T-cell (primary cell): ENCODE measurements at places on chromosomes 6 and 20.

GRCh38 chr20:44208770-44209169, 1.8 kb downstream of the OSER1 start:
- DNase-seq: no peak

- no peak for DNase-seq
Observed at GRCh38 chr20:36104856-36105255, 49.7 kb upstream of the EPB41L1 start.

DNA sequence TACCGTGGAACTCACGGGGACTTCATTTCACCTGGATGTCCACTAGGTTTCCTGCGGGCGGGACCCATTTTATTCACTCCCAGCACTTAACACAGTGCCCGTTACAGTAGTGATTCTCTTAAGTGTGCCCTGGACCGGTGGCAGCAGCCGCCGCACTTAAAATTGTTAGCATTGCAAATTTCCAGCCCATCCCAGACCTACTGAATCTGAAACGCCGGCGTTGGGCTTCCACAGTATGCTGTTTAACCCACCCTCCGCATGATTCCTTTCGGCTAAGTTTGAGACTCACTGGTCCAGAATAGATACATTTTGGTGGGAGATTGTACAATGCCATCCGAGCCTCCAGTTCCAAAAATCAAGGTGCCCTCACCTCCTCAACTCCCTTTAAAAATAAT, 967 bp downstream of the SMPDL3A start:
- DNase-seq: no peak

GRCh38 chr6:158422629-158423238, 110.5 kb downstream of the TULP4 start:
- no peak for DNase-seq

DNA sequence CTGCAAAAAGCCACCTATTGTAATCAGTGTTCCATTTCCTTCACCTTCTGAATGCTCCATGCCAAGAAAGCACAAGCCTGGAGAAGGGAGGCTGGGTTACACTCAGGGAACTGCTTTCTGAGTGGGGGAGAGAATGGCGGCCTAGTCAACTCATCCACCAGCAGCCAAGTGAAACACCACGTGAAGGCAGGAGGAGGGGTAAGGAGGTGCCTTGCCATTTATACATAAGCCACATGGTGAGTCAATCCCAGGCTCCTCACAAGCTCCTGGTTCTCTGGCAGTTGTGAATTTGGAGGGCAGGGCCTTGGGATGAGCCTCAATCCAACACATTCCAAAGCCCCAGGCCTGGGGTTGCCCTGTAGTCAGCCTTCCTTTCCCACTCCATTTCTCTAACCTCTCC, 149.4 kb downstream of the CD24 start:
- no peak for DNase-seq

DNA sequence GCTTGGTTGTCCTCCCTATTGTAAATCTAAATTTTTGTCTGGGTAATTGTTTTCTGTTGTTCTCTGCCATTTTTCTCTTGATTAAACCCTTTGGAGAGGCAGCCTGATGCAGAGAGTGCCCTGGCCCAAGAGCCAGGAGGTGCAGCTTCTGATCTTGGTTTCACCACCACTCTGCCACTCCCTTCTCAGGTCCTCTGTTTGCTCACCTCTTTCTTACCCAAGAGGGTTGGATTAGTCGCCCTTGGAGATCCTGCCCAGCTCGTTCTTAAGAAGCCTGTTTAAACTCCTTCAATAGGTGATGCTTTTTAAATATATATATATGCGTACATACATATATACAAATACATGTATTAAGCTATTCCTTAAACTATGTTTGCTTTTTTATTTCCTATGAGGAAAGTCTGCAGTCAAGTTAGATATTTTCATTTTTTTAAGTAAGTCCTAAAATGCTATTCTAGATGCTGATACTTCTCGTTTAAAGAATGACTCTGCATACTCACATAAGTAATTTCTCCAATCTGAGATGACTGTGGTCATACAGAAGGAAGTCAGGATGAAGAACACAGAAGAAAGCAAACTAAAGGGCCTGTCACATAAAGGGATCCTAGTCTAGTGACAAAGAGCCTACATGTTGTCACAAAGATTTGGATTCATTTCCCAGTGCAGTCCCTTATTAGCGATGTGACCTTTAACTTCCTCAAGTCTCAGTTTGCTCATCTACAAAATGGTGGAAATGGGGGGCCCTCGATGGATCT, 19.9 kb downstream of the TPD52L1 start:
- no peak for DNase-seq

DNA sequence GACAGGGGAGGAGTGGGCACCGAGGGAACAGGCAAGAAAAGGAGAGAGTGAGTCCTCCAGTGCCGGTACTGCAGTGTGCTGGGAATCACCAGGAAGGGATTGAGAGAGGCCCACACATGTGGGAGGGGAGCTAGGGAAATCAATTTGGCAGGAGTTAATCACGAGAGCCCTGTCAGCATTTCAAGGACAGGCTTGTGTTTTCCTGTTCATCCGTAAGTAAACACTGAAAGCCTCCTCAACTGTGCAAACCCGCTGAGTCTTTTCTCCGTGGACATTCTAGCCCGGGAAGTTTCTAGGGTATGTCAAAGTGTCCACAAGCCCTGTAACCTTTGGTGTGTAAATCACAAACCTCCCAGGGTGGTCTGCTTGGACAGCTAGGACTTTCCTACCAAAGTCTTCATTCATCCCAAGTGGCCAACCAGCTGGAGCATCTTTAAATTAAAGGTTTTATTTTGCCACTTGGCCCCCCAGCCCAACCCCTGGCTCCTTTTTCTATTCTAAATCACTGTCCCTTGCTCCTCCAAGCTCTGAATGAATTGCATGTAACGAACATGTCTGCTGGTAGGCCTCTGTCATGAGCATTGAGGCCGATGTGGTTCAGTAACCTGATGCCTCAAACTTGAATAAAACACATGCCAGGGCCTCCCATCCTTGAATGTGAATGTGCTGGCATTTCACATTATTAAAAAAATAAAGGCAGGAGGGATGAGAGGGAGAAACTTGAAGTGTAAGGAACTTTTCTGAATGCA, 149.1 kb downstream of the ZNF217 start:
- no peak for DNase-seq

DNA sequence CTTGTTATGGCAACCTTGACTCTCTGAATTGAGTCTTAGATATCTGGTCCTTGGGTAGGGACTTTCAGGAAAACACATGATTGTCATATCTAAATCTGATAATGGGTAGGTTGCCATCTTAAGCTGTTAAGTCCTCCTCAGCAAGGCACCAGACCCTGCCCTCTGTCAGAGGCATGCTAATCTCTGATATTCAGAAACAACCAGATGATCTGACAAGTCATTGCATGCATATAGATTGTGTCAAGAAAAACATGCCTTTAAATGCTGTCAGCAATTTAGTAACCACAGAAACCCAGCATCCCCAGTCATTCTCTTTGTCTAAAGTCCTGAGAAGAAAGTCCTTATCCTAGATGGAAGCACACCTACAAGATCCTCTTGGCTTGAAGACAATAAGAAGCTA, 149.1 kb downstream of the EDN1 start:
- DNase-seq: no peak

GRCh38 chr6:96450082-96450769, 71.4 kb upstream of the UFL1 start:
- no peak for DNase-seq

GRCh38 chr20:23151885-23152284, 65.8 kb upstream of the CD93 start:
- DNase-seq: no peak

DNA sequence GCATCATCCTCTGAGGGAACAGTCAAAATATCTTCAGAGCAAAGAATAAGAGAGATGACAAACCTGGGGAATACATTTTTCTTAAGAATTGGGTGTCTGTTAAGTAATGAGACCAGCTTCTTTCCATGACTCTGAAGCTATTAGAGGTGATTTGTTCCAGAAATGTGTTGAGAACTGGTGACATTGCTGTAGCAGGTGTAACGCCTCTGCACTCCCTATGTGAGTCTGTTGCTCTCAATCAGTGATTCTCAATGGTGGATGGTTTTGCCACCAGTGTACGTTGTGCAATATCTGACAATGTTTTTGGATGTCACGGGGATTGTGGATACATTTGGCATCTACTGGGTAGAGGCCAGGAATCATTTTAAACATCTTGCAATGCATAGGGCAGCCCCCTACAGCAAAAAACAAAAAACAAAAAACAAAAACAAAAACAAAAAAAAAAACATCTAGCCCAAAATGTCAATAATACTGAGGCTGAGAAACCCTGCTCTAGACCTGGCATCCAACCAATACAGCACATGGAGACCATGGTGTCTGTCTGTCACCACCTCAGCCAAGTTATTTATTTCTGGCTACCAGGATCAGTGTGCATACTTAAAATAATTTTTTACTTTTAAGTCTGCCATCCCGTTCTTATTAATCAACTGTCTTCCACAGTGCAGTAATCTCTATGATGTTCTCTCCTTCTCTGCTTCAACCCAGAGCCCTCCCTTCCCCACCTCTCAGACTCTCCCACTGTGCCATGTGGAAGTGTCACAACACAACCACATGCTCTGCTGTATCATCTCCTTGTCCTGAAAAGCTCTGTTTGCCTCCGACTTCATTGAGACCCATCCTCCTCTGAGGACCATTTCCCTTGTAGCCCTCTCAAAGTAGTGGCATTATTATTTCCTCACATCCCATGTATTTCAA, 43.7 kb downstream of the KLHL32 start:
- DNase-seq: no peak

- DNase-seq: no peak
Observed at GRCh38 chr6:147384737-147385710, 123.5 kb upstream of the SAMD5 start.

GRCh38 chr20:15332711-15333160, 995.3 kb upstream of the FLRT3 start:
- DNase-seq: no peak
